ENCODE measurements at places on chromosomes 7 and 10.
A peak's percentile ranks its signal among the peaks of the same experiment; 100 is the strongest.

DNA sequence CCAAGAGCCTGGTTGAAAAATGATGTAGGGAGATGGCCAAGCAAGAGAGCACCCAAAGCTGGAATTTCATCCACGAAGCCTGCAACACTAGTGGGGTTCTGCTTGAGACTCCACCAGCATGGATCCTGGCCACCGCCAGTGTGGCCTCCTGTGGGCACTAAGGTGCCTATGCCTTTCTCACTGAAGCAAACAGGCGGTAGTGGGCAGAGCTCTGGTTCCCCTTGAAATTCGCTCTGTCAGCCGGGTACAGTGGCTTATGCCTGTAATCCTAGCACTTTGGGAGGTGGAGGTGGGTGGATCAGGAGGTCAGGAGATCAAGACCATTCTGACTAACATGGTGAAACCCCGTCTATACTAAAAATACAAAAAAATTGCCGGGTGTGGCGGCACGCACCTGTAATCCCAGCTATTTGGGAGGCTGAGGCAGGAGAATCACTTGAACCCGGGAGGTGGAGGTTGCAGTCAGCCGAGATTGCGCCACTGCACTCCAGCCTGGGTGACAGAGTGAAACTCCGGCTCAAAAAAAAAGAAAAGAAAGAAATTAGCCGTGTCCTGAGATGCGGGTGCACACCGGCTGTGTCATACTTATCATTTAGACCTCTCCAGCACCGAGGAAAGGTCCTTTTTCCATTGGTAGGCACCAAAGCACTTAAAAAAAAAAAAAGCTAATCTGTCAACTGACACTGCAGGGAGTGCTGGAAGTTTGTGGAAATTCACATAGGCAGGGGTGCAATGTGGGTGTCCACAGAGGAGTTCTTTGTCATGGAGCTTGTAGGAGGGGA is 28.3 kb downstream of the CCM2 start:
- no peak for DNase-seq

DNA sequence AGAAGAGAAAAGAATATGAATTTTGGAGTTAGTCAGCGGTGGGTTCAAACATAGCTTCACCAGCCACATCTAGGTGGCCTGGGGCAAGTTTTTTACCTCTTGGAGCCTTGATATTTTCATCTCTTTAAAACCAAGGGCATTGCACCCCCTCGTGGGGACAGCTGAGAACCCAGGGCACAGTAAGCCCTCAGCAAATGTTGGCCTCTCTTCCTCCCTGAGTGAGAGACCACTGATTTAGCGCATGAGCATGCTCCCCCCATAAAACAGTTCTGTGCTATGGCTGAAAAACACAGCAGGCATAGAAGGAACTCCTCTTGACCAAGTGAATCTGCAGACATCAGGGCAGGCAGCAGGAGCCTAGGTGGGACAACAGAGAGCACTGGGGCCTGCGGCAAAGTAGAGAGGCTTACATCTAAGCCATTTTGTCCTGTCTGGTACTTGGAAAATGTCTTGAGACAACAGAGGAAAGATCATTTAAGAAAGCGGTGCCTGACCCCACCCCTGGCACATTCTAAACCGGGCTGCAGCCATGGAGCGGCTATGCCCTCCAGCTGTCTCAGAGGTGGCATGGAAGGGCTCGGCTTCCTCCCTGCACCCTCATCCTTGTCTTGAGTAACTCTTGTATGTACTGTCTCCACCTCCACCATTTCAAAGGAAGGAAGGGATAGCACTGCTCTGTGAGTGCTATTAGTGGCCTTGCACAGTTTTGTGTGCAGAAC is 94.7 kb downstream of the ARHGAP22 start:
- DNase-seq, result no peak

DNA sequence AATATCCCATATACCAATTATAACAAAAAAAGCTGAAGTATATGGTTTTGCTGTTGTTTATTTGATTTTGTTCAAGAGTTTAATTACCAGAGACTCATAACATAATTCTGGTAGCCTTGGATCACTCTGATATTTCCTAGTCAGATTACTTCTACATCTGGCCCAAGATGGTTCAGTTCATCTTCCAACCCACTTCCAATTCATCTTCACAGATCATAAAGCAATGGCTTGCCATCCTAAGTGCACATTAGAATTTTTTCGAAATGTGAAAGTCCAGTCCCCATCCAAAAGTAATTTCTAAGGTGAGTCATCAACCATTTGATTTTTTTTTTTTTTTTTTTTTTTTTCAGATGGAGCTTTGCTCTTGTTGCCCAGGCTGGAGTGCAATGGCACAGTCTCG is 8.0 kb upstream of the HIBADH start:
- no peak for DNase-seq

GRCh38 chr7:128865996-128866877 is 3.6 kb downstream of the ATP6V1F start:
- DNase-seq, result no peak

DNA sequence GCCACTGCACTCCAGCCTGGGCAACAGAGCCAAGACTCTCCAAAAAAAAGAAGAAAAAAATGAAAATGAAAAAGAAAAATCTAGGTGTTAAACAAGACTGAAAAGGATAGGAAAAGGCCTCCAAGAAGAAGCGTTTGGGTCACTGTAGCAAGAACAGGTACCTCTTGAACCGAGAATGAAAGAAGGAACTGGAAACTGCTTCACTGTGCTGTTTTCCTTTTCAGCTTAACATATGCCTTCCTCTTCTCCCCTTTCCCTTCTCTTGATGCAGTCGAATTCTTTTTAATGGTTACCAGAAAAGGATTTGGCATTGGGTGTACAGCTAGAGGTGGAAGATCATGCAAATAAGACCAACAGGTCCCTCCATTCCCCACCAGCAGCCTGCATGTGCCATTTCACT is 28.1 kb downstream of the LRRC4 start:
- no peak for DNase-seq

DNA sequence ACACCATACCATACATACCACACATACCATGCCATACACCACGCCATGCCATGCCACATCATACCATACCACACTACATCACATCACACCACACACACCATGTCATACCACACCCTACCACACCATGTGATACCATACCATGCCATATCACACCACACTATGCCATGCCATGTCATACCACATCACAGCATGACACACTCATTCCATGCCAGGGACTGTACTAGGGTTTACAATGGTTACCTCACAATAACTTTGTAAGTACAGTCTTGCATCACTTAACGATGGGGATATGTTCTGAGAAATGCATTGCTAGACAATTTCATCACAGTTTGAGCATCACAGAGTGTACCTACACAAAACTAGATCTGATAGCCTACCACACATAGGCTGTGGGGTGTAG is 14.5 kb downstream of the PYROXD2 start:
- DNase-seq, result no peak

GRCh38 chr10:51663086-51663485 is 36.3 kb downstream of the CSTF2T start:
- DNase-seq, result no peak

- DNase-seq, result no peak
These were observed 2.4 kb downstream of the SYPL1 start for GRCh38 chr7:106109521-106110237.

DNA sequence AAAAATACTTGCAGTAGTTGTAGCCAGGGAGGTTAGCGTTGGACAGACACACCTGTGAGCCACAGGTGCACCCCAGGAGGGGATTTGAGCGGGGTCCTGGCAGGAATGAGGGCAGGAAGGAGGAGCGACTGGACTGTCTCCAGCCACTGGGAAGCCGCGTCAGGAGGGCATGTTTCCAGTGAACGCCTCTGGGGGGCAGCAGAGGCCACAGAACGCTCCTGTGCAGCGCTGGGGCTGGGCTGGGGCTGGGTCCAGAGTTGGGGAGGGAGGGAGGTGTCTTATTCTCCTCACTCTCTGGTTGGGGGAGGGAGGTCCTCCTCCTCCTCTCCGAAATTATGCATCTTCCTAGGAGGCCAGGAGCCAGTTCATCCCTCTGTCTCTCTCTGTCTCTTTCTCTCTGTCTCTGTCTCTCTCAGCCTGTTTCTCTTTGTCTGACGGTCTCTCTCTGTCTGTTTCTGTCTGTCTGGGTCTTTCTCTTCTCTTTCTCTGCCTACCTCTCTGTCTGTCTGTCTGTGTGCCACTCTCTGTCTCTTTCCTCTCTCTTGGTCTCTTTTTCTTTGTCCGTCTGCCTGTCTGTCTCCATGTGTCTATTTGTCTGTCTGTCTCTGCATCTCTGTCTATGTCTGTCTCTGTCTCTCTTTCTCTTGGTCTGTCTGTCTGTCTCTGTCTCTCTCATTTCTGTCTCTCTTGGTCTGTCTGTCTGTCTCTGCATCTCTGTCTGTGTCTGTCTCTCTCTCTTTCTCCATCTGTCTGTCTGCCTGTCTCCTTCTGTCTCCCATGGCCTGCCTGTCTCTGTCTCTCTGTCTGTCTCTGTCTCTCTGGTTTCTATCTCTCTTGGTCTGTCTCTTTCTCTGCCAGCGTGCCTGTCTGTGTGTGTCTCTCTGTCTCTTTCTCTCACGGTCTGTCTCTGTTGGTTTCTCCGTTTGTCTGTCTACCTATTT is 9.9 kb upstream of the PSMG3 start:
- DNase-seq, result peak; percentile 47

DNA sequence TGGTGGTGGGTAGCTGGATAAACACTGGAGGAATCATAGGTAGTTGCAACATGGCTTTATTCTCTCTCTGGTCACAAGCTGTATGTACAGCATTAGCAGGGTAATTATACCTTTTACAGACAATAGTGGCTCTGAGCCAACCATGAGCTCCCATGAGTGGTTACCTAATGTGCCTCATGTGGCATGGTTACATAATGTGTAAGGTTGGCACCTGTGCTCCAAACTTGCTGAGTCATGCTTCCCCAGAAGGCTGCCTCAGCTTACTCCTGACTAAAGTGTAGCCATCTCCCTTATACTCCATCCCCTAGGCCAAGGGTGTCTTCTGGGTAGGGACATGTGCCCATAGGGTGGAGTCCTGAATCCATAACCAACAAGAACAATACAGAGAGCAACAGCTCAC is 345.3 kb upstream of the SEMA3C start:
- no peak for DNase-seq

- peak; percentile 64 for DNase-seq
These were observed 357.1 kb downstream of the PCLO start for GRCh38 chr7:82805527-82805960.

DNA sequence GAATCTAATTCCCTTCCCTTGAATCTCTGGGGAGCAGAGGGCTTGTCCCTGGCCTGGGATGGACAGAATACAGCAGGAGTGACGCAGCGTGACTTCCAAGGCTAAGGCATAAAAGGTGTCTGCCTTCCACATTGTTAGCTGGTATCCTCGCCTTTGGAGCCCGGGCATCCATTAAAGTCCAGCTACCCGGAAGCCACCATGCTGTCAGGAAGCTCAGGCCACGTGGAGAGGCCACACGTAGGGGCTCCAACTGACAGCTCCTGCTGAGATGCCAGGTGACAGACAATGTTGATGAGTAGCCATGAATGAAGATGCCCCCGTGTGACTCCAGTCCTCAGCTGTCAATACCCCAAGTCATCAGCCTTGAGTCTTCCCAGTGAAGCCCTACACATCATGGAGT is 99.9 kb downstream of the OAT start:
- DNase-seq, result no peak

GRCh38 chr10:24981161-24981710 is 28.8 kb upstream of the PRTFDC1 start:
- no peak for DNase-seq

- no peak for DNase-seq
These were observed 151.4 kb upstream of the MAGI2 start for GRCh38 chr7:79604841-79605240.

DNA sequence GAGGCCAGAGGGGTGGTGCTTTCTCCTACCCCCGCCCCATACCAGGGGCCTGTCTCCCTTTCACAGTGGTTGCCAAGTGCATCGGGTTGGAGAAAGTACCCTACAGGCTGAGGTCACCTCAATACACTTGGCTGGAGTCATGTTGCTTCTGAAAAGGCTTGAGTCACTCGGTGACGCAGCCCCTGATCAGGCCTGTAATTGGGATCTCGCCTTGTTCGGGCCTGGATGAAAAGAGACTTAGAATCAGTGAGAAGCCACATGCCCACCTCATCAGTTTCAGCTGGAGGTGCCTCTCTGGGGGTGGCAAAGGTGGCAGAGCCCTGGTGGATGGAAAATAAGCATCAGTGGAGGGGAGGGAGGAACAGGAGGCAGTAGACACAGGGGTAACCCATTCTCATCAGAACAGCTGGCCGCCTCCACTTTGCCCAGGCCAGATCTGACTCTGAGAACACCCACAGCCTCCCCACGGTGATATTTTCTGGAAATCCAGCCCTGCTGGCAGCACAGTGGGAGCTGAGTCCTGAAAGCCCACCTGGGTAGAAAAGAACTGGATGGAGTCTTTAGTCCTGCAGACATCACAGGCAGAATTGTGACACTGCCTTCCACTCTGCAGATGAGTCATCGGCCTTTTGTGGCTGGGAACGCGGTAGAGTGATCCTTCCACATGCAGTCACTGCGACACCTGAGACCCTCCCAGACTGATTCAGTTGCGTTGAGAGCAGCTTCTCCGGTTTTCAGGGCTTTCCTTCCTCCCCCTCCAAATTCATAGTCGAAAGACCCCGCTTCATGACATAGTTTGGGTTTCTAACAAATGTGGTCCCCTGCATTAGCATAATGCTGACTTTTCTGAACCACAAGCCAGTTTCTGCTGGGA is 108.0 kb downstream of the GRK5 start:
- peak; percentile 75 for DNase-seq

DNA sequence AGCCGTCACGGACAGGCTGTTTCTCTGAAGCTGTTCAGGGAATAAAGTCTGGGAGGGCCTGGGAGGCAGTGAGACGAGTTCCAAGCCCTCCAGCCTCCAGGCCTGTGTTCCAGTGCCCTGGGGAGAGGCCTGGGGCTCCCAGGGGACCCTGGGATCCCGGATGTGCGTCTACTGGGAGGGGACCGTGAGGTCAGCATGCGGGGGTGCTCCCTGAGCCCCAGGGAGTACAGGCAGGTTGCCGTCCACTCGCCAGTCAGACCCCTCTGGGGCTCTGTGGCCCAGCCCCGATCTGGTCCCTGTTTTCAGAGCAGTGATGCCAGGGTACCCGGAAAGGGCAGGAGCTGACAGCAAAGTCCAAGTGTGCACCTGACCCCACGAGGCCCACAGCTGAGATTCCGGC is 80.9 kb upstream of the DNAAF5 start:
- DNase-seq, result no peak

- peak; percentile 68 for DNase-seq
These were observed 3.9 kb downstream of the NFKB2 start for GRCh38 chr10:102399217-102400021.

GRCh38 chr10:71225291-71226058 is 13.1 kb downstream of the UNC5B start:
- no peak for DNase-seq

DNA sequence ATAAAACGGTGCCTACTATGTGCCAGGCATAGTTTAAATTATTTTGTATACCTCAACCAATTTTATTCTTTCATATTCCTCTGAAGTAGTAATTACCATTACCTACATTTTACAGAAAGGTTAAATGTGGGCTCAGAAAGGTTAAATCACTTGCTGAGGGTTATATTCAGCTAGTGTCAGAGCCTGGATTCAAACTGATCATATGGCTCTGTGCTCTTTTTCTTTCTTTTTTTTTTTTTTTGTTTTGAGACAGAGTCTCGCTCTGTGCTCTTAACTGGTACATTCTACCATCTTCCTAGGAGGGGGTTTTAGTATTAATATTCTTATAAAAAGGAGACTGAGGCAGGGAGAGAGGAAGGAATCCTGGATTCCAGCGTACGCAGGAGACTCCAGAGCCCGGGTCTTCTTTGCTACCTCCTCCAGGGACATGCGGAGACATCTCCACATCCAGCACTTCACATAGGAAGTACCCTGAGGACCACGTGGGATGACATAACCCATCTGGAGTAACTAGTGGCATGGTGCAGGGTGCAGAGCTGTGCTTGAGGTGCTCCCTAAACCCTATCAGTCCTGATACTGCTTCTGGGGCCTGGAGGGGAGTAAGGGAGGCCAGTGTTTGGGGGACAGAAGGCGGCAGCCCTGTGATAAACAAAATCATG is 29.6 kb upstream of the ATXN7L1 start:
- DNase-seq, result no peak

Measured in fibroblast of the conjunctiva (primary cell).